Aorta (tissue), 5 donors: ENCODE measurements at places on chromosomes 2 and 18. TPM values are rescaled to one million over a fixed set of nuclear protein-coding genes. Genes with fewer than 3 reads are reported as not detected.

The ASTL gene
- 0.57 TPM for total RNA-seq

GRCh38 chr2:219998107-219998506 lies 370.7 kb downstream of the SLC4A3 start:
- H3K27ac ChIP-seq = no peak overlapping the region
- no peak for DNase-seq
- no peaks in the 10 kb centered on the region for H3K4me1 ChIP-seq
- no peaks in the 10 kb centered on the region for H3K27me3 ChIP-seq
- H3K4me3 ChIP-seq = no peak overlapping the region

- H3K36me3 ChIP-seq = no peaks in the 10 kb centered on the region
- H3K27ac ChIP-seq = no peak overlapping the region
- no peaks in the 10 kb centered on the region for H3K27me3 ChIP-seq
- H3K4me1 ChIP-seq = no peaks in the 10 kb centered on the region
- peak; percentile 54 for DNase-seq
Observed at GRCh38 chr2:11597538-11598225, 63.8 kb downstream of the GREB1 start.

DNA sequence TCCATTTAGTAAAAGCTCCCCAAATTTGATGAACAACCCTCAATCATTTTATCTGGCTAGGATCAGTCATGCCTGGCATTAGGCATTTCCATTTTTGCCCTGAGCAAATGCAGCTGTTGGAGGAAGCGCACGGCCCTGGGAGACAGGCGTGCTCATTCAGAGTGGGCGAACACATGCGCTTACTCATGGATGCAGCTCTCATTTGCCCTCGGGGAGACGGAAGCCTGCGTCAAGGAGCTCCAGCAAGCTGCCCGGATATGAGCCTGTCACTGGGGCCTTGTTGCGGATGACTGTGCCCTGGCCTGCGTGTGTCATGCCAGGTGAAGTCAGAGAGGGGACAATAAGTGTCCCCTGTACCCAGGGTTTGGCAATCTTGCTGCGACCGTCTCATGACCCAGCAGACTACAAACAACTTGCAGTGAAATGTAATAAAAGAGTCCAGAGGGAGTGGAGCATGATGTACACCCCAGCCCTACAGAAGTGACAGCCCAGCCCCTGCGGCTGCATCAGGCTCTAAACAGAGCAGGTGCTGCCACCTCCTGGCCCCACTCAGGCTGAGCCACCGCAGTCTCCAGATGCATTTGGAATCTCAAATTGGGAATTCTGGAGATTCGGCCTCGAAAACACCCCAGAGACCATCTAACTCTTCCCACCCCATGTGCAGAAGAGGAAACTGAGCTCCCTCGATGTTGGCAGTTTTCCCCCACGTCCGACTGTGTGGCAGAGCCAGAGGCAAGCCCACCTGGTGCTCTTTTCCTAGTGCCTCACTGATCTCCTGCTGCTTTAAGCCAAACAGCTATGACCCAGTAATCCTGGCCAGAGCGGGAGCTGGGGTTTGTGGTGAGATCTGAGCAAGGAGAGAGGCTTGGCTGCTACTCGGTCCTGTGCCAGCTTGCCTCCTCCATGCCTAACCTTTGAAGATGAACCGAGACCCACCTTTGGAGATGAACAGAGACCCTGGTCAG lies 105.0 kb upstream of the ALK start:
- no peaks in the 10 kb centered on the region for H3K4me1 ChIP-seq
- no peak overlapping the region for H3K27ac ChIP-seq
- no peaks in the 10 kb centered on the region for H3K27me3 ChIP-seq
- H3K4me3 ChIP-seq = no peak overlapping the region
- no peak for DNase-seq
- H3K36me3 ChIP-seq = no peaks in the 10 kb centered on the region

GRCh38 chr2:24720310-24720709 lies 72.9 kb downstream of the PTRHD1 start:
- no peaks in the 10 kb centered on the region for H3K27me3 ChIP-seq
- no peak overlapping the region for H3K4me3 ChIP-seq
- DNase-seq = no peak
- H3K36me3 ChIP-seq = no peaks in the 10 kb centered on the region

DNA sequence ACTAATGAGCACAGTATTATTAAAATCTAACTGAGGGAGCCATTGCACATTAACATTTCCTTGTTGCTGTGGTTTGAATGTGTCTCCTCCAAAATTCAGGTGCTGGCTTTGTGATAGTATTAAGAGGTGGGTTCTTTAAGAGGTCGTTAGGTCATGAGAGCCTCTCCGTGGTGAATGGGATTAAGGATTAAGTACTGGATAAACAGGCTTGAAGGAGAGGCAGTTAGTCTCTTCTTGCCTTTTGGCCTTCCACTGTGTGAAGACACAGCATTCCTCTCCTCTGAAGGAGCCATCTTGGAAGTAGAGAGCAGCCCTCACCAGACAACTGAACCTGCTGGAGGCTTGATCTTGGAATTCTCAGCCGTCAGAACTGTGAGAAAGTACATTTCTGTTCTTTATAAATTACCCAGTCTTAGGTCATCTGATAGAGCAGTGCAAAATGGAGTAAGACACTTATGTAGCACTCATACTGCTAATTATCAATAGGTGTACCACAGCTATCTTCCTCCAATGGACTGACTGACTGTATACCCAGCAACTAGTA lies 182.7 kb downstream of the MYO3B start:
- H3K36me3 ChIP-seq = no peaks in the 10 kb centered on the region
- H3K4me3 ChIP-seq = no peak overlapping the region
- H3K27me3 ChIP-seq = no peaks in the 10 kb centered on the region
- no peak for DNase-seq
- H3K27ac ChIP-seq = no peak overlapping the region

The PSD4 gene
- 17.8 TPM for total RNA-seq

- H3K4me3 ChIP-seq = no peak overlapping the region
- no peak for DNase-seq
Observed at GRCh38 chr2:171652416-171652785, 34.9 kb upstream of the DYNC1I2 start.

The LYPD6 gene
- total RNA-seq = 0.42 TPM

DNA sequence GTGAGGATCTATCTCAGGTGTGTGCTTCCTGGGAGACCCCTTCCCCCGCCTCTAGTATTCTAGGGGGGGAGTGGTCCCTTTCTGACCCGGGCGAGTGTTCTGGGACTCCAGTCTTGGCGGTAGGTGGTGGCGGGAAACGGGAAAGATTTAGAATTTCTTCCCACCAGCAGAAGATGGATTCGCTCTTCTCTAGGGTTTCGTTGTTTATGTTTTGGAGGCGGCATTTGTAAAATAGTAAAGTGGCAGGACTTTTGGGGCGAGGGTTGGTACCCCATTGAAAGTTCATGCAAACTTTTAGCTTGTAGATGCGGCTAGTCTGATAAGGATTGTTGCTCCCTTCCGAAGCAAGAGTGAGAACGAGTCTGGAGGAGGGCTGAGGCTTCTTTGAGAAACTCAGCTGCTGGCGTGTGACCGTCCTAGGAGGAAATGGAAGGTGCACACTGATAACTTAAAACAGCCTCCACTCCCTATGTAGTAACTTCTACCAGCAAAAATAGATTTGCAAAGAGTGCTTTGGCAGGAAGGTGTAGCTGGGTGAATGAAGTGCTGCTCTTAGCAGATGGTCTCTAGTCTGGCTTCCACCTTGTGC lies 412 bp downstream of the GPD2 start:
- no peak for DNase-seq
- H3K27me3 ChIP-seq = no peaks in the 10 kb centered on the region
- H3K4me3 ChIP-seq = peak overlapping the region; percentile 71
- no peaks in the 10 kb centered on the region for H3K36me3 ChIP-seq
- H3K27ac ChIP-seq = peak overlapping the region; percentile 80

DNA sequence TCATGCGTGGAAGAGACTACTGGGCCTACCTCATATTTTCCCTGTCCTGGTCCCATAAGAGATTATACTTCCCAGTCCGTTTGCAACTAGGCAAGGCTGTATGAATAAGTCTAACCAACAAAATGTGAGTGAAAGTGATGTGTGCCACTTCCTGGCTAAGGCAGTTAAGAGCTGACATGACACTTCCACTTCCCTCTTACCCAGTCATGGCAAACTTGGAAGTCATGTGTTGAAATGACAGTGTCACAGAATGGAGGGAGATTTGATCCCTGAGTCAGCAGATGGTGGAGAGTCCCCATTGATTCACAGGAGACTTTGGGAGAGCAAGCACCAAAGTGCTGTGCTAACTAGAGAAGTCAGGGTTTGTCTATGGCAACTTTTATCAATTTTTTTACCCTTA lies 36.4 kb downstream of the TACR1 start:
- DNase-seq = no peak
- no peaks in the 10 kb centered on the region for H3K4me1 ChIP-seq
- H3K4me3 ChIP-seq = no peak overlapping the region
- H3K27me3 ChIP-seq = no peaks in the 10 kb centered on the region

DNA sequence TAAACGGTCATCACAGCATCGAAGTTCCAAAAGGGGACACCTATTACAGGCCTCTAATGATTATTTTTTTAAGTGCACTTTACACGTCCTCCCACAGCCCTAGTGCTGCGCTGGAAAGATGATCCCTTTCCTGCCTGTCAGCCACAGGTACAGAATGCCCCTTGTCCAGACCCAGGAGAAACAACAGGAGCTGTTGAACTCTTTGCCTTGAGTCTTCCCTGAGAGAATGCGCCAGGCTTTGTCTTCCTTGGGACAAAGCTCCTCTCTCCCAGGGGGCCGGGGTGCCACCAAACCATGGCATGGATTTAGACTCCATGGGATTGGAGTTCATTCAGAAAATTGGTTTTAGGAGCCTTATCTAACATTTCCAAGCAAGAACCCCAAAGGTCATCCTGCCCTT lies 319.0 kb upstream of the SOX11 start:
- no peaks in the 10 kb centered on the region for H3K36me3 ChIP-seq
- H3K4me3 ChIP-seq = no peak overlapping the region
- no peaks in the 10 kb centered on the region for H3K27me3 ChIP-seq
- DNase-seq = no peak

- no peak for DNase-seq
- H3K4me1 ChIP-seq = no peaks in the 10 kb centered on the region
- no peak overlapping the region for H3K4me3 ChIP-seq
- H3K27me3 ChIP-seq = no peaks in the 10 kb centered on the region
- H3K27ac ChIP-seq = no peak overlapping the region
Observed at GRCh38 chr18:24319757-24320156, 77.9 kb downstream of the OSBPL1A start.

GRCh38 chr2:97948926-97949325 lies 46.8 kb downstream of the TMEM131 start:
- H3K27ac ChIP-seq = no peak overlapping the region
- peaks cover 6% of the 10 kb centered on the region for H3K4me1 ChIP-seq
- H3K27me3 ChIP-seq = no peaks in the 10 kb centered on the region
- H3K4me3 ChIP-seq = no peak overlapping the region
- DNase-seq = no peak

- no peak overlapping the region for H3K27ac ChIP-seq
- no peak overlapping the region for H3K4me3 ChIP-seq
- no peaks in the 10 kb centered on the region for H3K36me3 ChIP-seq
Observed at GRCh38 chr2:122156176-122156890, 400.9 kb downstream of the TSN start.

- H3K4me1 ChIP-seq = no peaks in the 10 kb centered on the region
- no peak for DNase-seq
- H3K27ac ChIP-seq = no peak overlapping the region
Observed at GRCh38 chr2:11072550-11072949, 82.7 kb upstream of the SLC66A3 start.

The ASB18 gene
- not detected for total RNA-seq

The PAX8 gene
- total RNA-seq = 0.45 TPM

GRCh38 chr18:35671966-35672603 lies 90.5 kb downstream of the GALNT1 start:
- H3K27me3 ChIP-seq = no peaks in the 10 kb centered on the region
- no peak for DNase-seq
- no peak overlapping the region for H3K27ac ChIP-seq
- H3K4me1 ChIP-seq = no peaks in the 10 kb centered on the region

The CD226 gene
- total RNA-seq = 3.1 TPM

DNA sequence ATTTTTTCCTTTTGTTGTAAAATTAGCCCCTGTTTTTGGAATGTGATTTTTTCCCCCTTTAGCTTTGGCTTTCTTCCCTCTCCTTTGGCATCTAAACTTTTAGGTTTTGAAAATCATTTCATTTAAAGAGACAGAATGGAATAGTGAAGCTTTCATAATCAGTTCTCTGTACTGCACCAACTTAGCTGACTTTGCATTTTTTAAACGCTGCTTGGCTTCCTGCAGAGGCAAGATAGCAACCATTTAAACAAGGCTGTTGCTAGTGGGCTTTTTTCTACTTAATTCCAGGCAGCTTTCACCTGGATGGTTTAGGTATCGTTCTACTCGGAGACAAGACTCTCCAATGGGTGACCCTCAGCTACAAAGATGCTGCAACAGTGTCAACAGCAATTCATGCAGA lies 267.9 kb upstream of the PKDCC start:
- H3K4me1 ChIP-seq = peaks cover 2% of the 10 kb centered on the region
- no peaks in the 10 kb centered on the region for H3K27me3 ChIP-seq
- no peak overlapping the region for H3K27ac ChIP-seq
- no peaks in the 10 kb centered on the region for H3K36me3 ChIP-seq
- no peak for DNase-seq

The RPRM gene
- total RNA-seq = 1.1 TPM

The ALPI gene
- total RNA-seq = not detected

GRCh38 chr18:49910986-49911385 lies 97.7 kb upstream of the ACAA2 start:
- no peaks in the 10 kb centered on the region for H3K27me3 ChIP-seq

DNA sequence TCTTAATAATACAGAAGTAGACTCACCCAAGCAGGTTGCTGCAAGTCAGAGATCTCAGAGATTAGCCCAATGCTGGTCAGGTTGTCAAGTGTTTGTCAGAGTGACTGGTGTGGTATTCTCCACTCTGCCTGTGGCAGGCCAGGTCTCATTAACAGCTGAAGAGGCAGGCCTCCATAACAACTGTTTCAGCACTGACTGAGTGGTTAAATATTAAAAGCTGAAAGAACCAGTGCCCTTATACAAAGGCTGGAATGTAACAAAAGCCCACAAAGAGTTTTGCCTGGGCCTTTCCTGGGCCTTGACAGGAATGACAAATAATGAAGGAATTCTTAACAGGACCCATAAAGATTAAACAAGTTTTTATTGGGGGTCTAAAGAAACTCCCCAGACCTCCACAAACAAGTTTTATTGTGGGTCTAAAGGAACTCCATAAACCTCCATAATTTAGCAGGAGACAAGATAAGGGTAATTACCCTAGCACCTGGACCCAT lies 26.8 kb downstream of the SULT1C2 start:
- no peaks in the 10 kb centered on the region for H3K4me1 ChIP-seq
- H3K27ac ChIP-seq = no peak overlapping the region
- DNase-seq = no peak
- H3K27me3 ChIP-seq = no peaks in the 10 kb centered on the region
- no peak overlapping the region for H3K4me3 ChIP-seq
- no peaks in the 10 kb centered on the region for H3K36me3 ChIP-seq

- no peaks in the 10 kb centered on the region for H3K4me1 ChIP-seq
- no peak overlapping the region for H3K4me3 ChIP-seq
- no peak for DNase-seq
- H3K36me3 ChIP-seq = no peaks in the 10 kb centered on the region
- no peaks in the 10 kb centered on the region for H3K27me3 ChIP-seq
Observed at GRCh38 chr2:103132536-103133217, 370.8 kb downstream of the TMEM182 start.
